ENCODE measurements at places on chromosomes 5 and 9. TPM values are rescaled to one million over a fixed set of nuclear protein-coding genes. Genes with fewer than 3 reads are reported as not detected.

NCS1 gene
- total RNA-seq: 43.0 TPM

PCDHGA11 gene
- total RNA-seq: 16.5 TPM

PLK2 gene
- total RNA-seq: 220 TPM

GBGT1 gene
- total RNA-seq: 3.3 TPM

THG1L gene
- total RNA-seq: 27.9 TPM

DNA sequence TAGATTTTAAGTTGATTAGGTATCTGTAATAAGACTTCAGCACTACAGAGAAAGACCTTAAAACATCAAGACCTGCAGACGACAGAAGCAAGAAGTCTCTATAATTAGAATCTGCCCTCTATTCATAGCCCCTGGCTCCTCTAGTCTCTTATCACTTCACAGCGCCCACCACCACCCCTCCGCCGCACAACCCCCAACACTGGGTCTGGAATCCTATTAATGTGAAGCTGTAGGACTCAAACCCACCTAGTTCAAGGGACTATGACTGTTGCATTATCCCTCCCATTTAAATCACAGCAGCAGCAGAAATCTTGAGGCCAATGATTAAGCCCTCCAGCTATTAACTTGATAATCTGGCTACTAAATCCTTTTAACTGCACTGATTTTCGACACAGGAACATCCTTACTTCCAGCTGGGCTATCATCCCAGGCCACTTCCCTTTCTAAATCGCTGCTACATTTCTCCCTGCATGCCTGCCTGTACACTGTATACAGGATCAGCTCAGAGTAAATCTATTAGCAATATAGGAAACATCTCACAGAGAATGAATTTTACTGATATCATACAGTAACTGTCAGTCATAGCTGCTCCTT, 159.5 kb upstream of the GRAMD2B start:
- no peak for DNase-seq

GRCh38 chr5:173855162-173855994, 32.8 kb upstream of the CPEB4 start:
- DNase-seq: no peak

- peak; percentile 48 for DNase-seq
These were observed 136.6 kb downstream of the GAPVD1 start for GRCh38 chr9:125398243-125398642.

GRCh38 chr9:127963359-127964064, 17.3 kb downstream of the EEIG1 start:
- peak; percentile 54 for DNase-seq

GRCh38 chr9:87382900-87383299, 114.8 kb upstream of the DAPK1 start:
- DNase-seq: peak; percentile 65

GRCh38 chr9:130356033-130356432, 88.7 kb upstream of the ASS1 start:
- no peak for DNase-seq

DNA sequence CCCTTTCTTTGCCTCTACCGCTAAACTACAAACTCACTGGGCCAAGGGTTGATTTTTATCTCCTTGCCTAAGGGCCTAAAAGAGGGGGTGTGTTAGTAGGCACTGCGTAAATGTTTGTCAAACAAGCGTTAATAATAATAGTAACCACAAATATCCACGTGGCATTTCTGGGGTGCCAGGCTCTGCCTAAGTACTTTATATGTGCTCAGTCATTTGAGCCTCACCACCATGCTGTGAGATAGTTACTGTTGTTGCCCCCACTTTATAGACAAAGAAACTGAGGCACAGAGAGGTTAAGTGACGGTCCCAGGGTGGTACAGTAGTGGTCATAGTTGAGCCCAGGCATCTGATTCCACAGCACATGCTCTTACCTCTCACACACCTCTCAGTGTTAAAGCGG, 52.4 kb downstream of the ERGIC1 start:
- DNase-seq: no peak

DNA sequence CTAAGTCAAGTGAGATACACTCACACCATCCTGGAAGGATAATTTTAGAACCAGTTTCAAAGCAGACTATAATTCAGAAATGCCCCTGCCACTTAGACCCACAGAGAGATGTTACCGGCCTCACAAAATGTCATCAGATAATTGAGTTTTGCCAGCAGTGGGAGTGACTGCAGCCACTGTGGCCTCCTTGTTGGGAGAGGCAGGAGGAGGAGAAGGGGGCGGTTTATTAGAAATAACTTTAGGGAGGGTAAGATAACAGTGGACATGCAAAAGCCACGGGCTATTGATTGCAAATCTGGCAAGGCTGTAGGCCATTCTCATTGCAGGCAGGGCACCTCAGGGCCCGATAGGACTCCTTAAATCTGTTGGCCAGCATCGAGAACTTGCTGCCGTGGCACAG, 13.4 kb downstream of the GRXCR2 start:
- no peak for DNase-seq

DNA sequence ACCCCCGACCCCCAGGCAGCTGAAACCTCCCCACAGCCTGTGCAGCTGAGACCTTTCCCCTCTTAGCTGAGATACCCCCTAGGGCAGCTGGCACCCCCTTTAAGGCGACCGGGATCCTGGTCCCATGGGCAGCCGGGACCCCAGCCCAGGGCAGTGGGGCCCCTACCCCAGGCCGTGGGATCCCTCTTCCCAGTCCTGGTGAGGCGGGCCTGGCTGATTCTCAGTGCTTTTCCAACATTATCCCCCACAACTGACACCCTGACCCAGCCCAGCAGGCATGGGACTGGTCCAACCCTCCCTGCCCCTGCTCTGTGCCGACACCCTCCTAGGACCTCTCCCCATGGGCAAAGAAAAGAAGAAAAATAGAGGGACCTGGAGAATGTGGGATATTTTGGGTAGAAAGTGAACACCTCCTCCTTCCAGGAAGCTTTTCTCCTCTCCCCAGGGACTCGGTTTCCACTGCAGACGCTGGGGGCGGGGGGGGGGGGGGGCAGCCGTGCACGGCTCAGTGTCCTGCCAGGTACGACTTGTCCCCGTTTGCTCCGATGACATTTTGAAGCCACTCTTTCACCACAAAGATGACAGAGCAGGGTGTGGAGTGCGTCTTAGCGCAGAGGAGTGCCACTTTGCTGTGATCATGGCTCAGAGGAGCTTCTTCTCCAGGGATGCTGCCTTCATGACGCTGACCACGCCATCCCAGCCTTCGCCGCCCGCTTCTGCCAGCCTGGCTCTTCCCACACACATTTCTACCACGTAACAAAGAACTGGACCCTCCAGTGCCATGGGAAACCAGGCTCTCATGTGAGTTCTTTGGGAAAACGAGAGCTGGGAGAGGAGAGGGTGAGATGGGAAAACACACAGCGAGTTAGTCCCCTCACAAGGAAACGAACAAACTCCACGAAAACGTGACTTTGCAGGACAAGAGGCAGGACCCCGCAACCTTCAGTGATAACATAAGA, 47.5 kb downstream of the MRPL36 start:
- peak; percentile 68 for DNase-seq

Measured in osteoblast (primary cell).